NK-92 treated with Interleukin-12 subunit alpha and Interleukin-12 subunit beta, amount 100 ng/mL, for 24 hours (cell line): ENCODE measurements at places on chromosomes 12 and 14.

- DNase-seq, result no peak
These were observed 38.0 kb downstream of the BTG1 start for GRCh38 chr12:92107621-92108131.

DNA sequence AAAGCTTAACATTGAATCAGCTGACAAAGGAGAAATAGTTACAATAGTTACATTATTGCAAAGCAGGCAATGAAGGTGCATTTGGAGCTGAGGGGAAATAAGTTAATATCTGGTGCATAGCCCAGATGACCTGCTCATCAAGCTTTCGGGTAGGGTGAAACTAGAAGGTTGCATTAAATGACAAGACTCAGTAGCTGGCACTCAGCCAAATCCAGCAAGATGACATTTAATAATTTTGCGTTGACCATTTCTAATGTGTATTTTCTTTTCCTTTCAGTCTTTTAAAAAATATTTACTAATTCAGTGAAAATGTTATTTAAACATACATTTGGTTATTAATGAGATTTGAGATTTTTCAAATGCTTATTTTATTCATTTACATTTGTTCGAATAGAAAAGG, 188.6 kb downstream of the SLC5A8 start:
- no peak for DNase-seq

DNA sequence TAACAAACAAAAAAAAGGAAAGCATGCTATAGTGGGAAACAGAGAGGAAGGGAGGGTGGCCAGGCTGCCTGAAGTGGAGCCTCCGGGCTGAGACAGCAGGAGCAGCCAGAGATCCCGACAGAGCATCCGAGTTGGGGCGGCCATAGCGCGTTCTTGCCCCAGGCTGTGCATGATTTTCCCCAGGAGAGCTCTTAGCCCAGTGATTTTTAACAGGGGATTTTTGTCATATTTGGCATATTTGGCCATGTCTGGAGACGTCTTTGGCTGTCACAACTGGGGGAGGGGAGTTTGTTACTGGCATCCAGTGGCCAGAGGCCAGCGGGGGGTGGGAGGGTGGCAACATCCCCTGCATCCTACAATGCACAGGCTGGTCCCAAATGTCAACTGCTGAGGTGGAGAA, 23.6 kb downstream of the BDKRB1 start:
- no peak for DNase-seq

GRCh38 chr14:40312296-40312695, 880.1 kb upstream of the FBXO33 start:
- DNase-seq, result no peak

- no peak for DNase-seq
These were observed 10.3 kb upstream of the CACNB3 start for GRCh38 chr12:48807981-48808380.
